Activated CD8-positive, alpha-beta T cell treated with anti-CD3 and anti-CD28 coated beads for 36 hours (primary cell): ENCODE measurements at places on chromosomes 6 and 20. TPM values are rescaled to one million over a fixed set of nuclear protein-coding genes. Genes with fewer than 3 reads are reported as not detected.

Gene EYS
- not detected for total RNA-seq

Gene C20orf141
- not detected for total RNA-seq

Gene PRKN
- 1.2 TPM for total RNA-seq

Gene GGTLC1
- total RNA-seq: not detected

Gene IPCEF1
- 24.3 TPM for total RNA-seq

Gene TRIM40
- total RNA-seq: not detected

Gene SNX21
- total RNA-seq: 1.7 TPM

Gene ARFGEF3
- 1.8 TPM for total RNA-seq

Gene GINS1
- total RNA-seq: 34.9 TPM

Gene MMP24
- total RNA-seq: not detected

Gene SLC22A7
- not detected for total RNA-seq

Gene MCHR2
- not detected for total RNA-seq

Gene REPS1
- 46.6 TPM for total RNA-seq

Gene OPN5
- not detected for total RNA-seq

Gene PRND
- total RNA-seq: not detected

Gene PRICKLE4
- total RNA-seq: not detected

Gene RNF5
- total RNA-seq: 55.4 TPM

Gene CTAGE9
- not detected for total RNA-seq

Gene TDRD6
- total RNA-seq: not detected

Gene ADTRP
- 21.9 TPM for total RNA-seq

Gene ADGRF5
- total RNA-seq: not detected

Gene RNF39
- total RNA-seq: not detected

Gene GTSF1L
- not detected for total RNA-seq

Gene FAM217A
- total RNA-seq: not detected

Gene LCA5
- total RNA-seq: not detected

Gene DCDC2
- total RNA-seq: not detected

Gene ACOT8
- 21.2 TPM for total RNA-seq

Gene PBOV1
- total RNA-seq: not detected

Gene ME1
- 0.25 TPM for total RNA-seq

Gene HTR1E
- not detected for total RNA-seq

Gene TCP11
- not detected for total RNA-seq

Gene ESR1
- 0.38 TPM for total RNA-seq

Gene PACSIN1
- total RNA-seq: 0.51 TPM

Gene BTBD3
- total RNA-seq: 5.3 TPM

Gene COL9A3
- total RNA-seq: not detected

Gene PDYN
- not detected for total RNA-seq

Gene RAB44
- not detected for total RNA-seq

Gene SOBP
- total RNA-seq: 1.1 TPM

Gene RIPOR3
- total RNA-seq: not detected

Gene MYL9
- not detected for total RNA-seq

Gene CNBD2
- 6.1 TPM for total RNA-seq

Gene NKX2-4
- total RNA-seq: not detected

Gene ALDH5A1
- 20.8 TPM for total RNA-seq

Gene SMOC2
- total RNA-seq: not detected

Gene PTCRA
- not detected for total RNA-seq

Gene HLA-DRB1
- total RNA-seq: 21.8 TPM

Gene PRSS16
- total RNA-seq: 1.9 TPM

Gene ID4
- not detected for total RNA-seq

Gene RTF2
- total RNA-seq: 72.0 TPM

Gene OPRL1
- total RNA-seq: 0.61 TPM

Gene TRIM10
- total RNA-seq: not detected

Gene DEFB118
- total RNA-seq: not detected

Gene F13A1
- total RNA-seq: not detected
